Astrocyte (in vitro differentiated cells and primary cell): ENCODE measurements at places on chromosomes 2 and 18.

DNA sequence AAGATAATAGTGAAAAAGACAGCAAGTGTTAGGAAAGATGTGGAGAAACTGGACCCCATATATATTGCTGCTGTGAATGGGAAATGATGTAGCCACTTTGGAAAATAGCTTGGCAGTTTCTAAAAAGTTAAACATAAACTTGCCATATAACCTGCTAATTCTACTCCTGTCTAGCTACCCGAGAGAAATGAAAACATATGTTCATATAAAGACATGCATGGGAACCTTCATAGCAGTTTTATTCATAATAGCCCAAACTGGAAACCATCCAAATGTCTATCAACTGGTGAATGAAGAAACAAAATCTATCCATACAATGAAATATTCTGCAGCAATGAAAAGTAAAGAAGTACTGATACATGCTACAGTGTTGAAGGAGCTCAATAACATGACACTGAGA is 50.4 kb upstream of the NABP1 start:
- no peak for DNase-seq

DNA sequence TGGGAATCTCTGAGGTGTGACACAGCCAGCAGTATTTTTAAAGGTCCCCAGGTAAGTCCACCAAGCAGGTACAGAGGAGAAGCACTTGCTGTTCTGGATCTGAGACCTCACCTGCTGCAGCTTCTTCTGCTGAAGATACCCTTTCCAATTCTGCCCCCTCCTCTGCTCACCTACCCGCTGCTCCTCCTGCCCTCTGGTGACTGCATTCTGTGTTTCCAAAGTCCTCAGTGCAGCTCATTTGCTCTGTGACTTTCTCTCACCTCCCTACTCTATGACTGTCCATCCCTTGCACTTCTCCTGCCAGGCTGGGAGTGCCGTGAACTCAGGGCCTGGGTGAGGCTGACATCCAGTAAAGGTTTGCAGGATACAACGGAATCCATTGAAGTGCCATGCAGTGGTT is 205.2 kb upstream of the LYPD1 start:
- DNase-seq, result no peak

GRCh38 chr2:84388133-84388532 is 70.9 kb downstream of the SUCLG1 start:
- DNase-seq, result peak; percentile 28

- no peak for DNase-seq
Observed at GRCh38 chr2:126696644-126697520, 40.9 kb downstream of the GYPC start.

GRCh38 chr2:55357927-55358326 is 61.7 kb downstream of the CCDC88A start:
- peak; percentile 47 for DNase-seq

DNA sequence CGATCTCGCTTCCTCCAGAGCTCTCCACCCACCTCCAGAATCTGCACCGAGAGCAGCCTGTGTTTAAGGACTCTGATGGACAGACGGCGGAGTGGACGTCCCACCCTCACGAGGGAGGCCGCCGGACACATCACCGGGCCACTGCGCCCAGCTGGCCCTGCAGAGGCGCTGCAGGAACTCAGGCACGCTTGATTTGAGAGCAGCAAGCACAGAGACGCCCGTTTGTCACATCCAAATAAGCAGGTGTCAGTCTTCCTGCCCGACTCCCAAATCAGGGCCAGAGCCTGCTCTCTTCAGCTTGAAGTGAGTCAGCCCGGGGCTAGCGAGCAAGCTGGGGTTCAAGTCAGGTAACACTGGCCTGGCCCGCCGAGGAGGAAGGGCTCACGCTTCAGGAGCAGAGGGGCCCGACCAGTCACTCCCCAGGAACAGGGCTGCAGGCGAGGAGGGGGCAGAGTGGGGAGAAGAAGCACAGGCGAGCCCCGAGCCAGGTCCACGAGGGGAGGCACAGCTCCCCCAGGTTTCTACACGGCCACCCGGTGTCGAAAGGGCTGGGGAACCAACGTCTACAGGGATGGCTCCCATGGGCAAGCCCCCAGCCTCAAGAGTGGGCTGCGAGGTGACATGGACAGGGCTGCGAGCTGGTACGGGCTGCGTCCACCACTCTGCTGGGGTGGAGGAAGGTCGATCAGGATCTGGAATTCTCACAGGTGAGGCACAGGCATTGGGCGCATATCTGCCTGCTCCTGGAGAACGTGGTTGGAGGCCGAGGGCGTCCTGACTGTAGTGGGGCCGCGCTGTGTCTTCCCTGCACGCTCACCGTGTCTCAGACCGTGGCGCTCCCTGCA is 52.5 kb upstream of the CTDP1 start:
- no peak for DNase-seq

DNA sequence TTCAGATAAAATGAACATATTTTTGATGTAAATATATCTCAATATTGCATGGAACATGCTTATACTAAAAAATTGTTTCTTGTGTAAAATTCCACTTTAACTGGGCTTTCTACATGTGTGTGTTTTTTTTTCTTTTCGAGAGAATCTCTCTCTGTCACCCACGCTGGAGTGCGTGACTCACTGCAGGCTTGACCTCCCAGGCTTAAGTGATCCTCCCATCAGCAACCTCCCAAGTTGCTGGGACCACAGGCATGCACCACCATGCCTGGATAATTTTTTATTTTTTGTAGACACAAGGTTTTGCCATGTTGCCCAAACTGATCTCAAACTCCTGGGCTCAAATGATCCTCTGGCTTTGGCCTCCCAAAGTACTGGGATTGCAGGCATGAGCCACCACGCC is 254.6 kb downstream of the LOXHD1 start:
- DNase-seq, result peak; percentile 55

- peak; percentile 90 for DNase-seq
Observed at GRCh38 chr2:137928547-137929518, 35.4 kb upstream of the HNMT start.

- DNase-seq, result no peak
Observed at GRCh38 chr2:196369967-196370366, 198.6 kb upstream of the STK17B start.

DNA sequence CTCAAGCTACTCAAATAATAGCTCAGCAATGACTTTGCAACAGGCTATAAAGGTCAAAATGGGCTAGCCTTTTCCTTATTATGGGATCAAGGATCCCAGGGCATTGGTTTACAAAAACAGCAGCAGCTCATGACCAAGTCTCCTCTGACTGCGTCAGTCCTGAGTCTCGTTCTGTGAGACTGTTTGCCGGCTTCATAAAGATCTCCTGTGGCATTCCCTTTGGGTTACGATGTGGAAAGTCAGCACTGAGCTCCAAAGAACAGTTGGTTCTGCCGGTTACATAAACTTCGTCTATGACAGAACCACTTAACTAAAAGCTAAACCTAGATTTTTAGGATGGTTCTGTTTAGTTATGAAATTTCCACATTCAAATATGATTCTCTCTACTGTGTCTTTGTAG is 674.9 kb downstream of the ZEB2 start:
- DNase-seq, result no peak

DNA sequence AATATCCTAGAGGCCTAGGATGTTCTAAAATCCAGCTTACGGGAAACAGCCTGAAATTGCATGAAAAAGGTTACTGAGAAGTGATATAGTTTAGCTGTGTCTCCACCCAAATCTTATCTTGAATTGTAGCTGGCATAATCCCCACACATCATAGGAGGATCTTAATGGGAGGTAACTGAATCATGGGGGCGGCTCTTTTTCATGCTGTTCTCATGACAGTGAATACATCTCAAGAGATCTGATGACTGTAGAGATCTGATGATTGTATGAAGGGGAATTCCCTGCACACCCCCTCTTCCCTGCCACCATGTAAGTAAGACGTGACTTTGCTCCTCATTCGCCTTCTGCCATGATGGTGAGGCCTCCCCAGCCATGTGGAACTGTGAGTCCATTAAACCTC is 385.6 kb upstream of the ID2 start:
- DNase-seq, result no peak

DNA sequence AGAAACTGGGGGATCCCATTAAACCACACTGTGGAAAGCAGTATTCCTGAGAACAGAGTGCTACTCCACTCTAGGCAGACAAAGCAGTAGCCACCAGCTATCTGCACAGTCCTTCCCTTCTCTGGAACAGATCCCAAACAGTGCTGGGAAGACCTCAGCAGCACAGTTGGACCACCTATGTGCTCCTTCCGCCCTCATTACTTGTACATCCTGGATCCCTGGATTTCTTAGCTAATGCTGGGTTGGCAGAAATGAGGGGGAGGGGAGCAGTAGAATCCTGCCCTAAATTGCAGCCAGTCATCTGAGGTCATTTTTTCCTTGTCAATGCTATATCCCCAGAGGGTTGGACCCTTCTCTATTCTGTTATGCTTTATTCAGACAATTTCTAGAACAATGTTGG is 13.8 kb upstream of the MALT1 start:
- no peak for DNase-seq

- DNase-seq, result no peak
Observed at GRCh38 chr18:59799383-59800015, 100.3 kb upstream of the PMAIP1 start.
